ENCODE measurements at places on chromosomes 16 and 17.
A peak's percentile ranks its signal among the peaks of the same experiment; 100 is the strongest.

- DNase-seq, result no peak
These were observed 1.2 kb downstream of the GID4 start for GRCh38 chr17:18040261-18040858.

DNA sequence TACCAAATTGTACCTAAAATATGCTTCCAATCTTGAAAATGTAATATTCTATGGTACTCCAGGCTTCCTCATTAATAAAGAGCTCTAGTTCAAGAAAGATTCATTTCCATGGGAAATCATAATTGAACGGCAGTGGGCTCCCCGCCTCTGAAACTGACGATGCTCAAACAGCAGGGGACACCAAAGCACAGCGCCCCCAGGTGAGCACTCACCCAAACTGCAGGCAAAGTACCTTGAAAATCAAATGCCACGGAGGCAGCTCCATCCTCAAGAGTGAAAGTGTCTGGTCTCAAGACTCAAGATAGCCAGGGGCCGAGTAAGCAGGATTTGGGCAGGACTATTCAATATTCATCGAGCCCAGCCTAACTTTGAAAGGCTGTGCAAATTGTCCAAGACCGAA, 217.4 kb upstream of the TNRC6C start:
- peak; percentile 0 for DNase-seq

GRCh38 chr17:70320673-70321345, 151.5 kb downstream of the KCNJ2 start:
- no peak for DNase-seq

- DNase-seq, result no peak
These were observed 308.9 kb upstream of the DYNLRB2 start for GRCh38 chr16:80231888-80232287.

GRCh38 chr16:23902748-23903414, 67.1 kb downstream of the PRKCB start:
- no peak for DNase-seq

DNA sequence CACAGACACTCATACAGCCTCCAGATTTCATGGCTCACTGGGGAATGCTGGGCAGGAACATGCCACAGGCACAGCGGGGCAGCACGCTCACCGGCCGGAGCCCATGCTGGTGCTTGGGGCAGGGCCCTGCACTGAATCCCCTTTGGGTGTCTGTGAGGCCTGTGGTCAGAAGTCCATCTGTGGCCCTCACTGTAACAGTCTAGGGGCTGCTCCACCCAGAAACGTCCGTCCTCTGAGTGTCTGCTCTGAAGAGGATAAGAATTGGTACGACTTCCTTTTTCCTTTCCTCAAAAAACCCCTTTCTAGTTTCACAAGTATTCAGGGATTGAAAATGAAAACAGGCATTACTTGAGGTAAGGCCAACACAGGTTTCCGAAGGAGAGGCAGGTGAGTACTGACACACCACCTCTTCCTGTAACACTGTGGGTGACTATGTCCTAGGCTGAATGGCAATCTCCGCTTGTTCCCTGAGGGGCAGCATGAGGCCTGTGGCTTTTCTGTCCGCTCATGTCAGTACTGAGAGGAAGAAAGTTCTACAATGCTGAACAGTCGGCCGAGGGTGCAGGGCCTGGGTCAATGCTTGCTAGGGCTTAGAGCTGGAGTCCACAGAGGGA, 42.5 kb downstream of the TMEM11 start:
- DNase-seq, result no peak

GRCh38 chr17:73498886-73499554, 145.2 kb downstream of the SDK2 start:
- DNase-seq, result no peak

DNA sequence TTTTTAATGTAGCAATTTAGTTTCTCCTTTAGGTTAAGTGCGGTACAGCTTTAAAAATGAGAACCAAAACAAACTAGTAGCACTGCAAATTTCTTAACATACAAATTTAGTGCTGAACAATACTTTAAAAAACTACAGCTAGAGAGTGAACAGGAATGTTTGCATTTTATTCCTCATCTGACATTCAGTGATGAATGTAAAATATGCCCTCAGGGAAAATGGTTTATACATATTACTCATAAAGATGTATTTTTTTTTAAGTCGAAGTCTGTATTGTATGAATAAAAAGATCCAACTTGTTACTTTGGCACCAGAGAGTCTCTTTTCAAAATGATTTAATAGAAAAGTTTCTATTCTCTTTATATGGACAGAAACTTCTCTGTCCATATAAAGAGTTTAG, 96.8 kb downstream of the BRIP1 start:
- DNase-seq, result no peak

GRCh38 chr17:39926588-39927100, 757 bp downstream of the ORMDL3 start:
- DNase-seq, result no peak

DNA sequence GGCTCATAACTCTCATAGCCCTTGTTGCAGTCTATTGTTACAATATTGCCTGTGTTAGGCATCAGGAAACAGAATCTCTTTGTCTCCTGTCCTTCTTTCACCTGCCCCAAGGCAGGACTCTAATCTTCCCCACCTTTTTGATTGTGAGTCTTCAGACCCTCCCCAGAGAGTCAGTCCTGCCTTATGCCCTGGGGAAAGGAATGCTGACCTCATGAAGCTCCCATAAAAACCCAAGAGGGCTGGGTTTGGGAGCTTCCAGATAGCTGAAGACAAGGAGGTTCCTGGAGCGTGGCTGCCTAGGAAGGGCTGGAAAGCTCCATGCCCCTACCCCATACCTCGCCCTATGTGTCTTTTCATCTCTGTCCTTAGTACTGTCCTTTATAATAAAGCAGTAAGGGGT, 688.8 kb downstream of the WWOX start:
- no peak for DNase-seq

DNA sequence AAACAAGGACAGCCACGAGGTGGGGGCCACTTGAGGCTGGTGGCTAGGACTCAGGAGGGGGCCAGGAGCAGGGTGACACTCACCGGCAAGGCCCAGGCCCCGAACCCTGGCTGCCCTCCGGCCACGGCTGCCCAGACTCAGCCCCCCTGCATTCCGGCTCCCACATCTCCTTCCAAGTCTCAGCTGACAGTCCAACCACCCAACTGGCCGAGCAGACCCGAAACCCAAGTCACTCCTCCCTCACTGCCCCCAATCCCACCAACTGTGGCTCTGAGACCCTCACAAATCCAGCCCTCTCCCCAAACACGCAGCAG, 9.4 kb downstream of the HAGH start:
- DNase-seq, result no peak

GRCh38 chr17:19286751-19287341, 49.7 kb downstream of the EPN2 start:
- no peak for DNase-seq

- no peak for DNase-seq
These were observed 37.7 kb downstream of the PLCG2 start for GRCh38 chr16:81816793-81817210.

DNA sequence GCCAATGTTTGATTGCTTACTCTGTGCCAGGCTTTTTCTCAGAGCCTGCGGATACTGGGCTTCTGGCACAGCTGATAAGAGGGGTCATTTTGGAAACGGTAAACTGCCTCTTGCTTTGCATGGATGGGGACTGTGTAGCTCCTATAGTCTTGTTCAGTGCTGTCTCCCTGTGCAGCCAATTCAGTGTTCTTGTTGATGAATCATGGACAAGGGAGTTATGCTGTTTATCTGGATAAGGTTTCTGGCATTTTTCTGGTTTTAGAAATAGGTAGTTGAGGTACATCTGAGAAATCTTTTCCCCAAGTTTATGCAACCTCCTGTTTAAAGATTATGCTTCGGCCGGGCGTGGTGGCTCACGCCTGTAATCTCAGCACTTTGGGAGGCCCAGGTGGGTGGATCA, 16.7 kb upstream of the TANGO6 start:
- DNase-seq, result no peak

GRCh38 chr17:44623070-44623725, 33.1 kb upstream of the MEIOC start:
- no peak for DNase-seq

- DNase-seq, result no peak
These were observed 78.4 kb downstream of the TRIM37 start for GRCh38 chr17:59028328-59028727.

DNA sequence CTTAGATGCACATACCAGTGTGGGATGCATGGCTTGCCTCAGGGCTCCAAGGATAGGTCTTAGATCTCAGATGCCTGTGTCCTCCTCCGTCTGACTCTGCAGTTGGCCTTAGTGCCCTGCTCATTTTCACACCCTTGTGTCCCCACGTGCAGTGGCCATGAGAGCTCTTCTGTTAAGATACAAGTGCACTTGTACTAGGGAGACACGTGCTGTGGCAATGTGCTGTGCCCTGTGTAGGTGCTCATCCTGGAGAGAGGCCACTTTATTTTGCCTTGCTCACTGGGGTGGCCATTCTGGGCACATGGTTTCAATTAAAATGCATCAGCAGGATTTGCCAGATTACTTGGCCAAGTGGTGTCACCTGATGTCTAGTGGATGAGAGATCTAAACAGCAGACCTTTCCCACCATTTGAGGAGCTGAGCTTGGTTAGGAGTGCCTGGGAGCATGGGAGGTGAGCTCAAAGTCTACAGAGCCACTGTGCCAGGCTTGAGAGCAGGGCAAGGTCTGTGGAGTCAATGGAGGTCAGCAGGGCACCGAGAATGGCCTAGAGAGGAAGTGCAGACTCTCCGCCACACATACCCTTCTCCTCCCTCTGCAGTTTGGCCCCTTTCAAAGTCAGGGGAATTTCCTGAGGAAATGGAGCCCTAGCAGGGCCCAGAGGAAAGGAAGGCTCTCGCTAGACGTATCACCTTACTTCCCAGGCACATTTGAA, 25.2 kb upstream of the SMPD3 start:
- no peak for DNase-seq

GRCh38 chr17:72775237-72775636, 317.3 kb downstream of the SLC39A11 start:
- DNase-seq, result no peak

GRCh38 chr17:72123530-72124437, 3.0 kb downstream of the SOX9 start:
- DNase-seq, result no peak

DNA sequence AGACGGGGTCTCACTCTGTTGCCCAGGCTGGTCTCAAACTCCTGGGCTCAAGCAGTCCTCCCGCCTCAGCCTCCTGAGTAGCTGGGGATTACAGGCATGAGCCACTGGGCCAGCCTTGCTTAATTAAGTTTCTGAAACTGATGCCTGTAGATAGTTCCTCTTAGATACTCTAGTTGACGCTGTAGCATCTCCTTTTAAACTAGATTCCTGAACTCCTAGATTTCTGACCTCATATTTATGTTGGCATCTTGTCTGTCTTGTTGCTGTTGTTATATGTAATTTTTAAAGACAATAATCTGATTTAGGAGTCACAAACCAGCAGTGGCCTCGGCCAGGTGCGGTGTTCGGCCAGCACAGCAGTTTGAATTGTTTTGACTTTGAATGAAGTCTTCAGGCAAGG, 37.5 kb downstream of the DHRS7B start:
- no peak for DNase-seq

GRCh38 chr17:78759203-78759968, 22.7 kb downstream of the CYTH1 start:
- no peak for DNase-seq

- DNase-seq, result no peak
These were observed 46.8 kb downstream of the ZFPM1 start for GRCh38 chr16:88499836-88500251.

- DNase-seq, result no peak
These were observed 69.3 kb downstream of the MYO1D start for GRCh38 chr17:32807577-32807976.

DNA sequence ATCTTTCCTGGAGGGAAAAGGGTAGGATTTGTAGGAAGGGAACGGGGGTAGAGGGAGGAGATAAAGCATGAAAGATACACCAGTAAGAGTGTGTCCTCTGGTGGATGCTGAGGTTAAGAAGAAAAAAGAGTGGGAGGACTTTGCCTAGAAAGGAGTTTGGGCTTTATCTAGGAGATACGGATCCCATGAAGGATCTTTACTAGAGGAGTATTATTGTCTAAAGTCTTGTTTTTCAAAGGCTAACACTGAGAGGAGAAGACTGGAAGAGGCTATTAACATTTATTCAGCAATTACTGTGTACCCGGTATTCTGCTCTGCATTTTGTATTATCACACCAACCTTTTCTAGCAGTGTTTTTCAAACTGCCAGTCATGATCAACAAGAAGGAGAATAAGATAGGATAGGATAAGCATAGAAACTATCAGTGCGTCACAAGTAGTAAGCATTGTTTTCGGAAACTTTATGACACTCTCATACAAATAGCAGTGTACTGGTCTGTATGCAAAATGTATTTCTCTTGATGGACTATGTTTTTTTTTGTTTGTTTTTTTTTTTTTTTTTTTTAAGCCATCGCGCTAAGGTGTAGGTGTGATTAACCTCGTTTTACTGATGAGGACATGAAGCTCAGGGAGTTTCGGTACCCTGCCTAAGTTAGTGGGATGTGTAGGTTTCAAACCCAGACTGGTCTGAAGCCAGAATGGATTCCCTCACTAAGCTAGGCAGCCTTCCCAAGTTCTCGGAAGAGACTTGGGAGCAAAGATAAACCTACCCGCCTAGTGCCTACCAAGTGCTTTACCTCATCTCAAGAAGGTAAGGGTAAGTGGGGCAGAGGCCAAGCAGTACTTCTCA, 1.3 kb upstream of the SP2 start:
- no peak for DNase-seq

- no peak for DNase-seq
These were observed 54.5 kb upstream of the MTSS2 start for GRCh38 chr16:70740174-70740913.

GRCh38 chr16:27267037-27267677, 1.4 kb downstream of the NSMCE1 start:
- no peak for DNase-seq

GRCh38 chr17:18362698-18363100, 651 bp downstream of the SHMT1 start:
- peak; percentile 79 for DNase-seq

DNA sequence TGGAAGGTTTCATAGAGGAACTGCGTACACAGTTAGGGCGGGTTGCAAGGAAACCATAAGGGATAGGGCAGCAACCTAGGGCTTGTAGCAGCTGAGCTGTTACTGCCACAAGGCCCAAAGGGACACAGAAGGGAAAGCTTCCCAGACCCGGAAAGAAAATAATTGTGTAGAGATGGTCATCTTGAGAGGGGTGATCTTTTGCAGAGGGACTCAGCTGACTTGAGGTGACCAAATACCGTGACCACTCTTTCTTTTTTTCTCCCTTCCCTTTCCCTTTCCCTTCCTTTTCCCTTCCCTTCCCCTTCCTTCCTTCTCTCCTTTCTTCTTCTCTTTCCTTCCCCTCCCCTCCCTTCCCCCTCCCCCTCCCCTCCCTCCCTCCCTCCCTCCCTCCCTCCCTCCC, 8.5 kb upstream of the CREBBP start:
- DNase-seq, result no peak

- no peak for DNase-seq
These were observed 35.3 kb downstream of the NOL11 start for GRCh38 chr17:67753026-67753425.

GRCh38 chr16:79088971-79089370, 511.6 kb downstream of the MAF start:
- DNase-seq, result no peak
